Left lung (tissue), 14 donors: ENCODE measurements at places on chromosomes 1 and 21. TPM values are rescaled to one million over a fixed set of nuclear protein-coding genes. Genes with fewer than 3 reads are reported as not detected.
A peak's percentile ranks its signal among the peaks of the same experiment; 100 is the strongest.

Gene CR1L
- 0.42 TPM for polyA plus RNA-seq

- no peak for DNase-seq
These were observed 2.0 kb downstream of the TMEM63A start for GRCh38 chr1:225880222-225880588.

- no peak for DNase-seq
These were observed 92.7 kb upstream of the LRRC7 start for GRCh38 chr1:69475021-69475420.

- DNase-seq, result peak; percentile 14
These were observed 391.0 kb downstream of the OMA1 start for GRCh38 chr1:58155418-58156123.

DNA sequence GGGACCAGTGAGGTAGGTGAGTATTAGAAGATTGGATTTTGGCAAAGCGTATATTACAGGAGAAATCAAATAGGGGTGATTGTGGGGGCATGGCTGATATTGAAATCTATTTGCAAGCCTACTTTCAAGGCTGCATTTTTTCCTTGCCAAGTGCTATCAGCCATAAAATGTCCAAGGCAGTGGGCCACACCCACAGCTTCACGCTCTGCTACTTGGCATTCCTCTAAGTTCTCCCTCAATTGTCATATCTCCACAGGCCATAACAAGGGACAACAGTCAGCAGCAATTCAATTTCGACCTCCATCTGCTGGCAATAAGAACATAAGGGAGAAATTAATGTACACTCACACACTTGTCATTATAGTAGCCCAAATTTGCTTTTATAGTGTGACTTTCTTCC lies 667.1 kb upstream of the PKN2 start:
- no peak for DNase-seq
